Left ventricle myocardium superior (tissue), 1 donor: ENCODE measurements at places on chromosomes 11 and 22. TPM values are rescaled to one million over a fixed set of nuclear protein-coding genes. Genes with fewer than 3 reads are reported as not detected.

The RANBP1 gene
- total RNA-seq: 36.6 TPM

The OR51E2 gene
- not detected for total RNA-seq

The SYT9 gene
- 0.15 TPM for total RNA-seq

DNA sequence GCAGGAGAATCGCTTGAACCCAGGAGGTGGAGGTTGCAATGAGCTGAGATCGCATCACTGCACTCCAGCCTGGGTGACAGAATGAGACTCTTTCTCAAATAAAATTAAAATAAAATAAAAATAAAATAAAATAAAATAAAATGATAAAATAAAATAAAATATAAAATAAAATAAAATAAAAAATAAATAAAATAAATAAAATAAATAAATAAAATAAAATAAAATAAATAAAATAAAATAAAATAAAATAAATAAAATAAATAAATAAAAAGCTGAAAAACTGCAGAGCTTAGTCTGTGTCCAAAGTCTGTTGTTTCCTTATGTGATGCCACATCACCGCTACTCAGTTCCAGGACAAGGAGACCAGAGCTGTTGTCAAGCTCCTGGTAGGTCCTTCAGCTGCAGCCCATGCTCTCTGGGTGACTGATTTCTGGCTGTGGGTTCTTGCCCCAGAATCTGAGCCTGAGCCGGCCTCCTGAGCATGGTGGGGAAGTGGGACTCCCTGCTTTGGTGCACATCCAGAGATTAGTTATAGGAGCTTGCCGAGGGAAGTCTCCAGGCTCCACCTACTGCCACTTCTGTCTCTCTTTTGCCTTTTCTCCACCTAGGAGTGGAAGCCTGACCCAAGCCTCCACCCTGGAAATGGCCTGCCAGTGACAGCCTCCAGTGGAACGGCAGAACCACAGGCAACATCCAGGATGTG is 31.3 kb upstream of the ADA2 start:
- DNase-seq: no peak

GRCh38 chr22:17875156-17875555 is 100.9 kb upstream of the BID start:
- DNase-seq: no peak

GRCh38 chr11:57466680-57467079 is 6.4 kb downstream of the RTN4RL2 start:
- no peak for DNase-seq

DNA sequence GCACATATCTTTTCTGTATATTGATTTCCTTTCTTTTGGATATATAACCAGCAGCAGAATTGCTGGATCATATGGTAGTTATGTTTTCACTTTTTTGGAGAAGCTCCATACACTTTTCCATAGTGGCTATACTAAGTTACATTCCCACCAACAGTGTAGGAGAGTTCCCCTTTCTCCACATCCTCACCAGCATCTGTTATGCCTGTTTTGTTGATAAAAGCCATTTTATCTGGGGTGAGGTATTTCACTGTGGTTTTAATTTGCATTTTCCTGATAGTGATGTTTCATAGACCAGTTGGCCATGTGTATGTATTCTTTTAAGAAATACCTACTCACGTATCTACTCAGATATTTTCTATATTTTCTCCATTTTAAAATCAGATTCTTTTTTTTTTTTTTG is 419.3 kb upstream of the FAT3 start:
- no peak for DNase-seq

DNA sequence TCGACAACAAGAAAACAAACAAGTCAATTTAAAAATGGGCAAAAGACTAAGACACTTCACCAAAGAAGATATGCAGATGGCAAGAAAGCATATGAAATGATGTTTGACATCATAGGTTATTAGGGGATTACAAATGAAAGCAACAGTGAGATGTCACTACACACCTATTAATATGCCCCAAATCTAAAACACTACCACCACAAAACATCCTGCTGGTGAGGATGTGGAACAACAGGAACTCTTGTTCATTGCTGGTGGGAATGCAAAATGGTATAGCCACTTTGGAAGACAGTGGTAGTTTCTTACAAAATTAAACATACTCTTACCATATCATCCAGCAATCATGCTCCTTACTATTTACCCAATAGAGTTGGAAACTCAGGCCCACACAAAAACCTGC is 29.0 kb downstream of the PRRG4 start:
- DNase-seq: no peak

DNA sequence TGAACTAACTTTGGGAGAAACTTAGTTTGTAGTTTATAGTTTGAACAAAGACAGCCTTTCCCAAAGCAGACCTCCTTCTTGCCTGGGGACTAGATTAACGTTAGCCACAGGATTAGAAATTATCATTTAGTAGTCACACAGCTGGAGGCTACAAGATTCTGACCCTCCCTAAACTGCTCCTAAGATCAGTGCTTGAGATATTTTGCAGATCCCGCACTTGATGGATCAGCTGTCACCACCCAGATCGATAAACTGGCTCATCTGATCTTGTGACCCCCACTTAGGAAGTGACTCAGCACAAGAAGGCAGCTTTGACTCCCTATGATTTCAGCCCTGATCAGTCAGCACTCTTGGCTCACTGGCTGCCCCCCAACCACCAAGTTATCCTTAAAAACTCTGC is 1.6 kb downstream of the SLC22A24 start:
- DNase-seq: no peak

DNA sequence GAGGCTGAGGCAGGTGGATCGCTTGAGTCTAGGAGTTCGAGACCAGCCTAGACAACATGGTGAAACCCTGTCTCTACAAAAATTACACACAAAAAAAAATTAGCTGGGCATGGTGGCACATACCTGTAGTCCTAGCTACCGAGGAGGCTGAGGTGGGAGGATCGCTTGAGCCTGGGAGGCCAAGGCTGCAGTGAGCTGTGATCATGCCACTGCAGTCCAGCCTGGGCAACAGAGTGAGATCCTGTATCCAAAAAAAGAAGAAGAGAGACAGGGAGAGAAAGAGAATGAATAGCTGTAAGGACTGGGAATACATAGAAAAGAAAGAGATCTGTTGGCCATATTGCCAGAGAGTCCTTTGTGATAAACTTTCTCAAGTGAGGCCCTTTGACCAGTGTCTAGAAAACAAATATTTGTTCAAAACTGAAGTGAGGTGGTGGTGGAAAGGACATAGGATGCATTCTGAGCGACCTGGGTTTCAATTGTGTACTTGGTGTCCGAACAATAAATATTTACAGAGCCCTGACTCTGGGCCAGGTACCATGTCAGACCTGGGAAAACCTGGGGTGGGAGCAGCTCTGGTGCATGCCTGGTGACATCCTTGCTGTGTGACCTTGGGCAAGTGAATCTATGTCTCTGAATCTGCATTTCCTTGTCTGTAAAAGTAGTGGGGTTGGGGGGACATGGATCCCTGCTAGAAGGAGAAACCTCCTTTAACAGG is 89.6 kb upstream of the CRYBB3 start:
- DNase-seq: no peak

- peak; percentile 94 for DNase-seq
Observed at GRCh38 chr11:844693-845644, 2.3 kb downstream of the TSPAN4 start.

DNA sequence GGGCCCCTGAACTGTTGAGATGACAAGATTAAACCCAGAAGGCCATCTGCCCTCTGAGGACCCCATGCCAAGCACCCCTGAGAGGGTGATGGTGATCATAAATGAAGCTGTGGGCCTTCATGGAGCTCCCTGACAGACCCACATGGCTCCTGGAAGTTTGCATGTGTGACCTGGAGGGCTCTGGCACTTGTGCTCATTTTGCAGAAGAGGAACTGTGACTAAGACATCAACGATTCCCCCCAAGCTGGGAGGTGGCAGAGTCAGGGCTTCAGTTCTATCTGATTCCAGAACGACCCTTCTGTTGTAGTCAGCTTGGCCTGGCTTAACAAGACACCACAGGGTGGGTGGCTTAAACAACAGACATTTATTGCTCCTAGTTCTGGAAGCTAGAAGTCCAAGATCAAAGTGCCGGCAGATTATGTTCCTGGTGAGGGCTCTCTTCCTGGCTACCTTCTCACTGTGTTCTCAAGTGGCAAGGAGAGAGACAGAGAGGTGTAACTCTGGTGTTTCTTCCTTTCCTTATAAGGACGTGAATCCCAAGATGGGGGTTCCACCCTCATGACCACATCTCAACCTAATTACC is 46.4 kb upstream of the CD82 start:
- no peak for DNase-seq

GRCh38 chr11:88384669-88385005 is 47.1 kb upstream of the CTSC start:
- DNase-seq: no peak

GRCh38 chr11:12287009-12287373 is 90.4 kb upstream of the PARVA start:
- DNase-seq: no peak

GRCh38 chr11:6526411-6527135 is 29.5 kb downstream of the DNHD1 start:
- DNase-seq: no peak

GRCh38 chr22:44382116-44383038 is 69.6 kb upstream of the SHISAL1 start:
- peak; percentile 22 for DNase-seq

DNA sequence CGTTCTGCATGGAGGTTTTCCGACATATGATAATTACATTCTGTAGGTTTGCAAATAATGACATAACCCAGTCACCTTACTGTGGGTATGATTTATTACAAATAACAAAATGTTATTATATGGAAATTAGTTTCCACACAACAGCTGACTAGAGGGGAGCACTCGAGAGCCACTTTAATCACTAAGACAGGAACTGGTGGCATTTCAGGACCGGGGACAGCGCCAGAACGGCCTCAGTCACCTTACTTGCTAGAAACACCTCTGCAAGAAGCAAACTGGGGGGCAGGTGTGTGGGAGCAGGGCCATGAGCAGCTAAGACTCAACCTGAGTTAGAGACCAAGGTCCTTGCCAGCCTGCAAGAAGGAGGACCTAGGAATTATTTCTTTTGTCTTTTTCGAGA is 199.9 kb downstream of the DSCAML1 start:
- peak; percentile 66 for DNase-seq

- peak; percentile 31 for DNase-seq
Observed at GRCh38 chr22:45885941-45886395, 91.0 kb downstream of the WNT7B start.

DNA sequence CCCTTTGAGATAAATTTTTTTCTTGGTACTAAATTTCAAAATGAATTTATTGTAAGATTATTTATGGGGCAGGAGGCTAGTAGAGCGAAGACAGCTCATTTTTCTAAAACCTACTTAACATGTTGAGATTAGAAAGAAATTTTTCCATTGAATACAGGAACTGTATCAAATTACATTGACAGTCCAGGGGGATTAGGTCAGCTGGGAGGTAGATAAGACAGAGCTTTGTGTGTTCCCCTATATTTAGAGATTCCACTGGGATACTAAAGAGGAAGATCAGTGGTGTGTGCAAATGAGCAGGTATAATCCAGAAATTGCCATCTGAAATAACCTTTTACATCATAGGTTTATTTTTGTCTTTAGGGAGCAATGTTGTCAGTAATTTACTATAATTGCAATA is 32.1 kb downstream of the ENDOD1 start:
- no peak for DNase-seq

DNA sequence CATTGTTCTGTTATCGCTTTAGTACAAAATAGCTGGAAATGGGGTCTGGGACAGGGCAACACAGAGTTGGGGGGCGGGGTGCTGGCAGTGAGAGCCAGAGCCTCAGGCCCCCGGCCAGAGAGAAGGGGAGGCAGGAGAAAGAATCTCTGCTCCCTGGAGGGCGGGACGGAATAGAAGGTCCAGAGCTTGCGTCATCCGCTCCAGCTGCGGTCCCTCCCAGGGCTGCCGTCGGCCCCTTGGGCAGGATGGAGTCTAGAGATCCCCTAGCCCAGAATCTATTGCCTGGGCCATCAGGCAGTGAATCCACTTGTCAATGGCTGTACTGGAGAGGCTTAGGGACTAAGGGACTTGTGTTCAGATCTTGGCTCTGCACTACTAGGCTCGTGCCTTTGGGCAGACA is 5.0 kb downstream of the TP53I11 start:
- peak; percentile 82 for DNase-seq

DNA sequence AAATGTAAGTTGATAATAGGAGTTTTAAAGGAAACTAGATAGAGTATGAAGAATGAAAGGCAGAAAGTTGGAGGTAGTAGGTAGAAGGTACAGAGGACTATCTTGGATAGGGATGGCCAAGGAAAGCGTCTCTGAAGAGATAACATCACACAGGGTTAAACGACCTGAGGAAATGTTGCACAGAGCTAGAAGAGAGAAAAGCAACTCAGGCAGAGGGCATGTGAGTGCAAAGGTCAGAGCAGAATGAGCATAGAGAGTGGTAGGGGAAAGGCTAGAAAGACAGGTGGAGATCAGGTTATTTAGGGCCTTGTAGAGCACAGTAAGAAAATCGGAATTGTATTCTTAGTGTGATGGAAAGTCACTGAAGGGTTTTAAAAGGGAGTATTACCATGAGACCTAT is 232.0 kb downstream of the SOX6 start:
- DNase-seq: no peak

DNA sequence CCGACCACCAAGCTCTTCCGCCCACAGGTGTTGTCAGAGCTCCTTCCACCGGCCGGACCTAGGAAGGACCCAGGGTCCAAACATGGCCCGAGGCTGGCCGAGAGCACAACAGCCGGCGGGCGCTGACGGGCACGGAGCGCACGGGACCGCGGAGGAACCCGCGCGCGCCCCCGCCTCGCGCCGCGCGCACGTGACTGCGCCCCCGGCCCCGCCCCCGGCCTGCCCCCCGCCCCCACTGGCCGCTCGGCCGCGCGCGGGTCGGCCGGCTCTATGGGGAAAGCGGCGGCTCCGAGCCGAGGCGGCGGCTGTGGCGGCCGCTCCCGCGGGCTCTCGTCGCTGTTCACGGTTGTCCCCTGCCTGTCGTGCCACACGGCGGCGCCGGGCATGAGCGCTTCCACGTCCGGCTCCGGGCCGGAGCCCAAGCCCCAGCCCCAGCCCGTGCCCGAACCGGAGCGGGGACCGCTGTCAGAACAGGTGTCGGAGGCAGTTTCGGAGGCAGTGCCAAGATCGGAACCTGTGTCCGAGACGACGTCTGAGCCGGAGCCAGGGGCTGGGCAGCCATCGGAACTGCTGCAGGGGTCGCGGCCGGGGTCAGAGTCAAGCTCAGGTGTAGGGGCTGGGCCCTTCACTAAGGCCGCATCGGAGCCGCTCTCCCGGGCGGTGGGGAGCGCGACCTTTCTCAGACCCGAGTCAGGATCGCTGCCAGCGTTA is at the start of gene OSBP2:
TSS of gene OSBP2 (plus strand) at position 235 of the 711 bp plus-strand sequence. CDS start at position 271, 36 bp downstream.
- DNase-seq: peak; percentile 60

GRCh38 chr11:122170815-122171475 is 54.9 kb upstream of the BLID start:
- DNase-seq: no peak

DNA sequence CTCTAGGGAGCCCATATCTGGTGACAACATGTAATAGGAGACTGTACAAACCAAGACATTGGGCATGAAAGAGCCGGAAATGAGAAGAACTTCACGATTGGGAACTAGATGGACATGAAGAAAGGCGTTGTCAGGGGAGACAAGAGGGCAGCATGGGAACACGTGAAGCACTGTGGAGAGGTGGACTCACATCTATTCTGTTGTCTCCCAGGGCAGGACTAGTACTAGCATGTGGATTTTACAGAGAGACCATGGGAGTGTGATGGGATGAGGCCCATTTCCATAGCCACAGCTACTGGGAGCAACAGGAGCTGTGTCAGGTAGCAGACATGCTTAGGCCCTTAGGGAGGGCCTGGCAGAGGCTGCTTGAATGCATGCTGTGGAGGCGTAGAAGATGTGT is 333.9 kb downstream of the OPCML start:
- no peak for DNase-seq

- DNase-seq: no peak
Observed at GRCh38 chr11:82250047-82250446, 483.6 kb downstream of the FAM181B start.
